A549 treated with Hydrocortisone at 1 μM for 4 hours (cell line): ENCODE measurements at places on chromosomes 7 and 10. TPM values are rescaled to one million over a fixed set of nuclear protein-coding genes. Genes with fewer than 3 reads are reported as not detected.

The ITIH2 gene
- 0.26 to 0.41 TPM (median 0.38 TPM) in 5 replicates for total RNA-seq

The CPEB3 gene
- total RNA-seq = 0.26 to 0.40 TPM (median 0.33 TPM) in 5 replicates

The TMEM229A gene
- not detected in 5 replicates for total RNA-seq

The LHFPL3 gene
- total RNA-seq = not detected in 5 replicates

The ANTXRL gene
- 0.14 to 0.82 TPM (median 0.30 TPM) in 5 replicates for total RNA-seq

The ZNF783 gene
- total RNA-seq = 5.0 to 6.6 TPM (median 5.6 TPM) in 5 replicates

The CRHR2 gene
- total RNA-seq = 0.02 to 0.06 TPM (median 0.05 TPM) in 3 of 5 replicates, not detected in the others

The CALN1 gene
- not detected in 5 replicates for total RNA-seq

The SPDYE8 gene
- total RNA-seq = not detected in 5 replicates

The GDF10 gene
- total RNA-seq = 0.03 to 0.10 TPM (median 0.07 TPM) in 5 replicates

The ZNF467 gene
- total RNA-seq = 1.0 to 1.5 TPM (median 1.3 TPM) in 5 replicates

The TLX1 gene
- total RNA-seq = not detected in 5 replicates

The GRB10 gene
- total RNA-seq = 54.3 to 62.1 TPM (median 60.0 TPM) in 5 replicates

The MMRN2 gene
- total RNA-seq = 1.0 to 1.2 TPM (median 1.1 TPM) in 5 replicates

The AMPH gene
- total RNA-seq = 0.03 to 0.12 TPM (median 0.07 TPM) in 5 replicates

The TMEM26 gene
- 0.01 to 0.07 TPM (median 0.05 TPM) in 4 of 5 replicates, not detected in the other for total RNA-seq

The EIF4H gene
- 295 to 366 TPM (median 300 TPM) in 5 replicates for total RNA-seq

The ZNF438 gene
- total RNA-seq = 1.6 to 1.9 TPM (median 1.7 TPM) in 5 replicates

The OR9A2 gene
- total RNA-seq = not detected in 5 replicates

The CLDN3 gene
- 1.6 to 3.8 TPM (median 3.4 TPM) in 5 replicates for total RNA-seq

The UPK3B gene
- 11.5 to 19.6 TPM (median 17.6 TPM) in 5 replicates for total RNA-seq

The NUDT1 gene
- 80.1 to 110 TPM (median 100 TPM) in 5 replicates for total RNA-seq

The PNLIP gene
- total RNA-seq = 0.07 to 0.09 TPM in 2 of 5 replicates, not detected in the others

The CASD1 gene
- 7.1 to 11.6 TPM (median 9.4 TPM) in 5 replicates for total RNA-seq

The VENTX gene
- not detected in 5 replicates for total RNA-seq

The TCAF2 gene
- 0.89 to 1.7 TPM (median 1.2 TPM) in 5 replicates for total RNA-seq

The CTAGE6 gene
- 0.05 TPM in 1 of 5 replicates, not detected in the others for total RNA-seq

The ANKRD30A gene
- total RNA-seq = 0.36 to 0.99 TPM (median 0.86 TPM) in 5 replicates

The CYP26A1 gene
- 1.7 to 2.9 TPM (median 2.4 TPM) in 5 replicates for total RNA-seq

The ASIC3 gene
- 6.0 to 10.8 TPM (median 9.5 TPM) in 5 replicates for total RNA-seq

The FLNC gene
- total RNA-seq = 3.1 to 5.3 TPM (median 4.0 TPM) in 5 replicates

The NEUROG3 gene
- total RNA-seq = not detected in 5 replicates

The SVOPL gene
- total RNA-seq = not detected in 5 replicates

The MNX1 gene
- 4.1 to 4.8 TPM (median 4.6 TPM) in 5 replicates for total RNA-seq

The CDK14 gene
- 0.07 to 0.42 TPM (median 0.21 TPM) in 5 replicates for total RNA-seq

The TUBAL3 gene
- total RNA-seq = 0.17 to 0.23 TPM (median 0.22 TPM) in 5 replicates
